ENCODE measurements at places on chromosomes 6 and 20.

DNA sequence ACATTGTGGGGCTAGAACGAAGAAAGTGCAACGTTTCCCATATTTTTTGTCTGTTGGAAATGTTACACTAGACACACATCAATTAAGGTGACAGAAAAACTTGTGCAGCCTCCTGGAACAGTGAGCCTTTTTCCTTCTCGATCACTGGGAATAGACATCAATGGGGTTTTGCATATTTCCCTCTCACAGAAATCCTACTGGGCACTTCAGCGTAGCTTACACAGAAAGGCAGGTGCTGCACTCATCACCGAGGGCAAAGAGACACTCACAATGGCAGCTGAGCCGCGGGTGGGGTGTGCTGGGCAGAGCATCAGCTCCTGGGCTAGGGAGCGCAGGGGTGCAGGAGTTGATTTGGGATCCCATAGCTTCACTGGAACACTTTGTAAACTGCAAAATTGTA is 64.5 kb downstream of the THBS2 start:
- no peak for DNase-seq

GRCh38 chr6:57134954-57135353 is 37.2 kb upstream of the BAG2 start:
- DNase-seq = no peak

DNA sequence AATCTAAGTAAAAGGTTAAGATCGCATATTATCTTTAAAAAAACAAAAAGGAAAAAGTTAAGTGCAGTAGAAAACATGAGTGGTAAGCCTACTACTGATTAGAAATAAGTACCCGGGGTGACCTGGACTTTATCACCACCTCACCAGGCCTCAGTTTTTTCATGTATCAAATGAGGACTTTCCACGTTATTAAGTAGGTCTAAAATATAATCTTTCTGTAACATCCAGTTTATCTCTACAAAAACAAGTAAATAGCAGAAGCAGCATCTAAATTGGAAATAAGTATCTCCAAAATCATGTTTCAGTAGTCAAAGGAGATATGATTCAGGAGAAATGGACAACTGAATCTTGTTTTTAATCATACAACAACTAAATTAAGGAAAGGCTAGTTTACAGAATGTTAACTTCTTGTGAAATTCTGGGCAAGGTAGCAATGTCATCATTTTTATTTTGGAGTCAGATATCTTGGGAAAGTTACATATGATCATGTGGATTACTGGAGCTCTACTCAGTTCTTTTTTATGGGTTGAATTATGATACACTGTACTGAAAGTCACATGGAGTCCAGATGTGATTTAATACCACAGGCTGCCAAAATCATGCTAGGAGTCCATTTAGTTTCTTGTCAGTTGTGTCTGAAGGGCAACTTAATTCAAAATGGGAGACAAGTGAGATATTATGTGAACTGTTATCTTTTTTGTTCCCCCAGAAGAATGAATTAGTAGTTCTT is 114.7 kb upstream of the PRL start:
- no peak for DNase-seq

DNA sequence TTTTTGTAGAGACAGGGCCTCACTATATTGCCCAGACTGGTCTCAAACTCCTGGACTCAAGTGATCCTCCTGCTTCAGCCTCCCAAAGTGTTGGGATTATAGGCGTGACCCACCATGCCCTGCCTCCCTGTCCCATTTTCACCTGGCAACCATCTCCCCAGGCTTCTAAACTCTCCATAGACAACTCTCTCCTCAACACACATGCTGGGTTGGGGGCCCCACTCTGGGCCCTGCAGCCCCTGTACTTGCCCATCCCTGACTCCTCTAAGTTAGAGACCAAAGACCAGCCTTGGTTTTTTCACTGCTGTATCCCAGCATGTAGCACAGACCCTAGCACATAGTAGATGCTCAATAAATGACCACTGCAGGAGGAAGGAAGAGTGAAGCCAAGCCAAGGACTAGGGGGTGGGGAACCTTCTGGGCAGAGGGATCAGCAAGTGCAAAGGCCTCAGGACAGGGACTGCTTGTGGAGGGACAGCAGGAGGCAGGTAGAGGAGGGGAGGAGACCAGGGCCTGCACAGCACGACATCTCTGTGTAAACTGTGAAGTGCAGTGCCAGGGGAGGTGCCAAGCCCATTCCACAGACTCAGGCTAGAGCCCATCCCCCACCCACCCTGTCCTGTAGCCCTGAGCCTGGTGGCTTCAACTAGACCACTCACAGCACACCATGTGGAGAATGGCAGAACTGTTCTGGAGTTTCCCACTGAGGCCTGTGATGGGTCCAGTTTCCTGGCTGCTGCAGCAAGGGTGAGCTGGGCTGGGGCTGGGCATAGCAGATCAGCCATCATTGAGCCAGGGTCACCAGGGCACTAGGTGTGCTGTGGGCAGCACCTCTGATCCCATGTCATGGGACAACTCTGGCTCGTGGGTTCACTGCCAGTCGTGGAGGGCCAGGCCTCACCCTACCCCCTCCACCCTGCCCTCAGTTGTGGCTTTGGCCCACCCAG is 3.4 kb upstream of the SRC start:
- no peak for DNase-seq

DNA sequence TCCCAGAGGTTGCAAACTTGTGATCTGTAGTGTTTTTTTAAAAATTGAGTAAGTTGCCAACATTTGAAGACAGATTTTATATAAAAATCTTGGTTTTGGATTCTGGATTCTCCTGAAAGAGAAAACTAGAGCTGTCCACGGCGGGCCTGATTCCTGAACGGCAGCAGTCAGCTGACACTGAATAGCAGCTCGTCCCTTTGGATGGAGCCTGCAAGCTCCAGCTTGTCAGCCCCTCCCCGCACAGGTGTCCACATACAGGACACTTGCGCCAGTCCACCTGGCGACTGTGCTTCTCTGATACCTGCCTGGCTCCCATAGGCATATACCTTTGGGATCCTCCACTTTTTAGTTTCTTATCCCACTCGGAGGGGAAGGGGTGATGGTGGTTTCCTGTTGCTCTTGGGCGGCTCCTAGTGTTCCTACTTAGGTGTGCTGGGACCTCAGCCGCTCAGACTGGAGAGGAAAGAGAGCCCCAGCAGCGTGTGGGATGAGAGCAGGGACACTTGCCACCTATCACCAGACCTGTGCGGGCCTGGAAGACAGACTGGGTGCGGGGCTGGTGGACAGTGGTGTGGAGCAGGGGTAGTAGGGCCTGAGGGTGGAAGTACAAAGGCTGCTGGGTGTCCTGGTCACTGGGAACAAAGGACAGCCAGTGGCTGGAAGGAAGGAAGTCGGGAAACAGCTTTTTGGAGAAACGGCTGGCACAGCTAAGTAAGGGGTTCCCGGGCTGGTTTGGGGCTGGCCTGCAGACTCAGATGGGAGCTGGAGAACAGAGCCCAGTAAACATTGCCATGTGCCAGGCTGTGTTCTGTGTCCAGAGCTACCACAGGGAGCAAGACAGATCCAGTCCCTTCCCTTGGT is 18.3 kb downstream of the GHRH start:
- DNase-seq = no peak

- DNase-seq = no peak
Observed at GRCh38 chr6:166556863-166557322, 29.6 kb downstream of the RAMACL start.

- DNase-seq = no peak
Observed at GRCh38 chr6:158978757-158979156, 21.2 kb downstream of the RSPH3 start.
